Activated naive CD8-positive, alpha-beta T cell treated with anti-CD3 and anti-CD28 coated beads, Interleukin-2, amount 10 ng/mL, durations not matched to agents 7 days and 5 days (primary cell): ENCODE measurements at places on chromosomes 5 and 9.

- no peak for DNase-seq
Observed at GRCh38 chr5:145872914-145873313, at the start of gene GRXCR2. GRXCR2 (minus strand) TSS chr5:145873014; CDS start chr5:145872968, 46 bp downstream.

DNA sequence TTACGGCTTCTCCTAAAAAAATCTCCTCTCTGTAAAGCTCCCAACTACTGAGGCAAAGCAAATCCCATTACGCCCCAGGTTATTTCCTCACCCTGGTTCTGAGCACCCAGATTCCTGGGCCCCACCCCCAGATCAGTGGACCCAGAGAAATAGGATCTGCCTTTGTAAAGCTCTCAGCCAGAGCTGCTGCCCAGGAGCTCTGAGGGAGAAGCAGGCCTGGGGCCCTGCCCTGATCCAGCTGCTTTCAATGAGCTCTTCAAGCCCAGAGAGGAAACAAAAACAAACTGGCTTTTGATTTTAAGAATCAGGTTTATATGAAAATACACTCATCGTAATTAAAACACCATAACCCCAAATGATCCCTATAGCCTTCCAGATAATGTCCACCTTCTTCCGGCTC is 124.5 kb downstream of the C5orf15 start:
- DNase-seq: no peak

GRCh38 chr9:16671591-16672137 is 198.8 kb downstream of the BNC2 start:
- DNase-seq: no peak

DNA sequence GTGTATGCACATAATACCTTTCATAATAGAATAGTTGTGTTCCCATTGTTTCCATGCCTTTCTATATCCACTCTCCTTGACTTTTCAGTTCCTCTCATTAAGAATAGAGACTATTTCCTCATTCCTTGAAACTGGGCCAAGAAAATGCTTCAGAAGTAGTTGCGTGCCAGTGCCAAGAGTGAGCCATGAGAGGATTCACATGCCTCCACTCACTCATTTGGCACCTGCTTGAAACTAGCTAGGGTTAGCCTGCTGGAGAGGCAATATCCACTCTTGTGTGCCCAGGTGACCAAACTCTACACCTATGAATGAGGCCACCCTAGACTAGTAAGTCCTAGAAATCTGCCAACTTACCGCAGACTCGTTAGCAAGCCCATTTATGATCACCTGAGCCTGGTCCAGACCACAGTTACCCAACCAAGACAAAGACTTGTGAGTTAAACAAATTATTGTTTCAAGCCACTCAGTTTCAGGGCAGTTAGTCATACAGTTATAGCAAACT is 276.3 kb downstream of the EPB41L4A start:
- no peak for DNase-seq
